ENCODE measurements at places on chromosomes 12 and 14. TPM values are rescaled to one million over a fixed set of nuclear protein-coding genes. Genes with fewer than 3 reads are reported as not detected.

The OR6C2 gene
- total RNA-seq = not detected

The SYCP3 gene
- total RNA-seq = 14.0 TPM

The TAS2R8 gene
- total RNA-seq = not detected

The NOVA1 gene
- 1.8 TPM for total RNA-seq
